ENCODE measurements at places on chromosomes 16 and 17.

- no peak for DNase-seq
Measured at GRCh38 chr16:1543085-1543896, 9.8 kb downstream of the TMEM204 start.

DNA sequence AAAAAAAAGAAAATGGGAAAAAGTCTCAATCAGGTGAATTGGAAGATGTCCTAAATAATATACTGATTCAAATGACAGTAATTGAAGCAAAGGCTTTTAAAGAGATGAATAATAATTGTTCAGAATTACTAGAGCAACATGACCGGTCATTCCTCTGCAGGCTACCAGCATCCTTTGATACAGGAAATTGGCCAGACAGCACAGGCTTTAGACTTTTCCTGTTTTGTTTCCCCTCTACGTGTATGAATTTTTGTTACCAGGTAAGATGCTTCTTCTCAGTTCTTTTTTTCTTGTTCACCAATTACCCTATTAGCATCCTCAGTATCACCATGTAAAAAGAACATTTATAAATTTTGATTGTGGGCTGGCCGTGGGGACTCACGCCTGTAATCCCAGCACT, 77.5 kb downstream of the RPGRIP1L start:
- DNase-seq, result no peak

DNA sequence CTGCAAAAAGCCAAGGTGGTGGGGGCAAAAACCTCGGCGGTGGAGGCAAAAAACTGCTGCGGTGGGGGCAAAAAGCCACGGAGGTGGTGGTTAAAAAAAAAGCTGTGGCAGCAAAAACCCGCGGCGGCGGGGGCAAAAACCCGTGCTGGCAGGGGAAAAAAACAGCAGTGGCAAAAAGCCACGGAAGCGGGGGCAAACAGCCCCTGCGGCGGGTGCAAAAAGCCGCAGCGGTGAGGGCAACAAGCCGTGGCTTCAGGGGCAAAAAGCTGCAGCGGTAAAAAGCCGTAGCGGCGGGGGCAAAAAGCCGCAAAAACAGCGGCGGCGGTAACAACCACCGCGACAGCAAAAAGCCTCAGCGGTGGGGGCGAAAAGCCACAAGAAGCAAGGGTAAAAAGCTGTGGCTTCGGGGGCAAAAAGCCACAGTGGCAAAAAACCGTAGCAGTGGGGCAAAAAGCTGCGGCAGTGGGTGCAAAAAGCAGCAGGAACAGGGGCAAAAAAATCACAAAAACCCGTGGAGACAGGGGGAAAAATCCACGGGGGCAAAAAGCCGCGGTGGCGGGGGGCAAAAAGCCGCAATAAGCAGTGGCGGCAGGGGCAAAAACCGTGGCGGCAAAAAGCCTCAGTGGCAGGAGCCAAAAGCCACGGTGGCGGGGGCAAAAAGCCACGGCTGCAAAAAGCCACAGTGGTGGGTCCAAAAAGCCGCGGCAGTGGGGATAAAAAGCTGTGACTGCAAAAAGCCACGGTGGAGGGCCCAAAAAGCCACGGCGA, 193.7 kb downstream of the SHCBP1 start:
- no peak for DNase-seq

GRCh38 chr17:17512866-17513265, 16.7 kb upstream of the RASD1 start:
- DNase-seq, result no peak

DNA sequence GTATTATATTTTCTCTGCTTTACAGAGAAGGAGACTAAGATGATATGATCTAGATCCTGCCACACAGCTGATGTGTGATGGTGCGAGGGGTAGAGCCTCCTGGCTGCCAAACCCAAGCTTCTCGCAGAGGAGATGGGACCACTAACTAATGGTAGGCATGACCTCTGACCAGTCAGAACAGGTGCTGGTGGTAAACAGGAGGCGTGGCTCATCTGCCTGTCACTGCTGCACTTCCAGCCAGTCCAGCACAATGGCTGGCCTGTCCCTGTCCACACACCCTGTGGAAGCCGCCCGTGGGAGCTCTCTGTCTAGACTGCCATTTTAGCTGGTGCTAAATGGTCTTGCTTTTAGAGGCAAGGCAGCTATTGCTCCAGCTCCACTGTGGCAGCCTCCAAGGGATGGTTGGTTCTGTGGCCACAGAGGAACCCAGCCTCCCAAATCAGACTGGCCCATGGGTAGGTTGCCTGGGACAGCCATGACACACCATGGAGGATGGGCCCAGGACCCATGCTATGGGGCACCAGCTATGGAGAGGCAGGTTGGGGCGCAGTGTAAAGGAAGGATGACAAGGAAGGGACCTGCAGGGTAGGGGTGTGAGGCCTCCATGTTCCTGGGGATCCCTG, 86.7 kb downstream of the KSR1 start:
- DNase-seq, result no peak

DNA sequence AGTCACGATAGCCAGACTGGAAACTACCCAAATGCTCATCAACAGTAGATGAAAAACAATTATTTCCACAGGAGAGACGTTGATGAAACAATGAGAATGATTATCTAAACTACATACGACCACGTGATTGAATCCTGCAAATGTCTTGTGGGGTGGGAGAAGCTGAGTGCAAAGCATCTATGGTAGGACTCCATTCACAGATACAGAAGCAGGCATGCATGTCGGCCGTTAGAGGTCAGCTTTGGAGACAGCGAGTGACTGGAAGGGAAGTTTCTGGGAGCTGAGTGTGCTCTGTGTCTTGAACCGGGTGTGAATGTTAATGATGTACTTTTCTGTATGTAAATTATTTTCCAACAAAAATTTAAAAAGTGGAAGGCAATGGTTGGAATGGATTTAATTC, 71.5 kb upstream of the DNAJA2 start:
- no peak for DNase-seq

- DNase-seq, result no peak
Measured at GRCh38 chr17:68255731-68256538, 8.1 kb downstream of the AMZ2 start.

GRCh38 chr17:55527540-55528118, 16.4 kb upstream of the SMIM36 start:
- DNase-seq, result no peak

DNA sequence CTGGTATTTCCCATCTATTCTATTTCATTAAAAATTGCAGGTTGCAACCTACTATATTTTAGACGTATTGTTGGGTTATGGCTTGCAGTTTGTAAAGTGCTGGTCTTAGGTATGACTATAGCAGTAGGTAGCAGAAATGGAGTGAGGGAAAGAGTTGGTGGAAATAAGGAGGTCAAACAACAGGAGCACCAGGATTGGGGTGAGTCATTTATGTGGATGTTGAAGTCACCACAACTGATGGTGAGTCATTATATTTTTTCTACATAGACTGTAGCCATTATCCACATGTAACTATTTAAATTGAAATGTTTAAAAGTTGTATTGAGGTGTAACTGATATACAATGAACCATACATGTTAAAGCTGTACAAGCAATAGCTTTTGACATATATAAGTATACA, 25.0 kb upstream of the HS3ST3A1 start:
- no peak for DNase-seq

DNA sequence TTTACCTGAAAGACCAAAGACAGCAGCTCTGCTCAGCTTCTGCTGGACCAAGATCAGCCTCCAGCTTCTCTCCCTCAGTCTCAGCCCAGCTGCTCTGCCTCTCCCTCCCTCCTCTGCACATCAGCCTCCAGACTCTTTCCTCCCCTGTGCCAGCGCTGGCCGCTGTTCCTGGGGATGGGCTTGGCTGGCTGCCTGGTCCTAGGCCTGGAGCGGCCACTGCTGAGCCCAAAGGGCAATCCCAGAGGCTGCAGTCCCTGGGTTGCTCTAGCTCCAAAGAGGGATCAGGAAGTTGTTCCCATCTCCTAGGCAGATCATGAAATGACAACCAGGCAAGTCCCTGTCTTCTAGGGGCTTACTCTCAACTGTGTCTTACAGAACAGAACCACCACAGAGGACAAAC, 31.3 kb downstream of the DCUN1D3 start:
- no peak for DNase-seq

GRCh38 chr16:12651765-12652512, 151.7 kb downstream of the CPPED1 start:
- DNase-seq, result no peak

GRCh38 chr17:28926366-28926765, 23.5 kb upstream of the DHRS13 start:
- DNase-seq, result no peak

DNA sequence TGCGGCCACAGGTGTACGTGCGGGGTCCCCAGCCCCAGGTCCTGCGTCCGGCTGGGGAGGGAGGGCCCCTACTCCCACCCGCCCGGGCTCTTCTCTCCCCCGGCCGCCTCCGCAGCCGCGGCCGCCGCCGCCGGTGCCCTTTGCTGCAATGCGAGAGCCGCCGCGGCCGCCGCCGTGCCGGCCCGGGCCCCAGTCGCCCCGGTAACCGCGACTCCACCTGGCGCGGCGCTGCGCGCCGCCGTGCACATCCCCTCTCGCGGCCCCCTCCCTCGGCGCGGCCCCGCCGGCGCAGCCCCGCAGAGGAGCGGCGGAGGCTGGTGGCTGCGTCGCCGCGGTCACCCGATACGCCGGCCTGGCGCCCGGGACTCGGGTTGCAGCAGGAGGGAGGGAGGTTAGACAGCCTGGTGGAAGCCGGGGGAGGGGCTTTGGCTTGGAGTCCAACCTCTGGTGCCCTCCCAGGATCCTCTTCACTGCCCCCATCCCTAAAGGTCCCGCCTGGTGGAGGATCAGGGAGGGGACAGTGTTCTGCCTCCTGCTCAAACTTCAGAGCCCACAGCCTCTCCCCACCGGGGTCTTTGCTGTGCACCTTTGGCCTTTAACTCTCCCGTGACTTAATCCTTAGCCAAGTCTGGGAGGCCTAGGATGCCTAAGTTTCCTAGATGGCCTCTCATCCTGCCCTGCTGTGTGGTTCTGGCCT, 32.9 kb downstream of the SRCIN1 start:
- DNase-seq, result no peak

DNA sequence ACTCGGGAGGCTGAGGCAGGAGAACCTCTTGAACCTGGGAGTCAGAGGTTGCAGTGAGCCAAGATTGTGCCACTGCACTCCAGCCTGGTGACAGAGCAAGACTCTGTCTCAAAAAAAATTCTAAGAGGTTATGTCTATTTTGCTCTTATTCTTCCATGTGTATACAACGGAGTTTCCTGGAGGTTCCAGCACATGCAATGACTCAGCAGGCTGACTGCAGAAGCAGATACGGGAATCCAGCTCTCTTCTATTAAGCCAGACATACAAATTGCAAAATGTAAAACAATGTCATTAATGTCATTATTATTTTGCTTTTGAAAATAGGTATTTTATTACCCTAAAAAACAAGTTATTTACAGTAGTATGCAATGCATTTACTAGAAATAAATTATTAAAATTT, 18.4 kb downstream of the MIEF2 start:
- DNase-seq, result no peak

GRCh38 chr17:40645943-40646342, 1.7 kb downstream of the SMARCE1 start:
- no peak for DNase-seq

GRCh38 chr17:31148205-31148604, 53.4 kb downstream of the NF1 start:
- no peak for DNase-seq

- DNase-seq, result no peak
Measured at GRCh38 chr16:78155791-78156345, 56.4 kb downstream of the WWOX start.

DNA sequence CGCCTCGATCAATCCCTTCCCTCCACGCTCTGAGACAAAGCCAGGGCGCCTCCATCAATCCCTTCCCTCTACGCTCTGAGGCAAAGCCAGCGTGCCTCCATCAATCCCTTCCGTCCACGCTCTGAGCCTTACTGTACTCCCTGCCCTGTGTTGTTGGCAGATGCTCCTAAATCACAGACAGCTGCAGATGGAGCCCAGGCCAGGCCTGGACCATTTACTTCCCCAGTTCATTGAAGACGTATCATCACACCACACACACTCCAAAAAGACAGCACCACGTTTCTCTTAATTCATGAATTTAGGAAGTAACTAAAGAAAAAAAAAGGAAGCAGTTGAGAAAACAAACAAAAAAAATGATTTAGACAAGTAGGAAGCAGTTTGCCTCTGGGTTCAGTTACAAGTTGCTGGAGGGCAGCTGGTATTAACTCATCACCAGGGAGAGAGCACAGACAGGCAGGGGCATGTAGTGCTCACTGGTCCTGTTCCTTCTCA, 7.4 kb upstream of the CD300LD start:
- no peak for DNase-seq

DNA sequence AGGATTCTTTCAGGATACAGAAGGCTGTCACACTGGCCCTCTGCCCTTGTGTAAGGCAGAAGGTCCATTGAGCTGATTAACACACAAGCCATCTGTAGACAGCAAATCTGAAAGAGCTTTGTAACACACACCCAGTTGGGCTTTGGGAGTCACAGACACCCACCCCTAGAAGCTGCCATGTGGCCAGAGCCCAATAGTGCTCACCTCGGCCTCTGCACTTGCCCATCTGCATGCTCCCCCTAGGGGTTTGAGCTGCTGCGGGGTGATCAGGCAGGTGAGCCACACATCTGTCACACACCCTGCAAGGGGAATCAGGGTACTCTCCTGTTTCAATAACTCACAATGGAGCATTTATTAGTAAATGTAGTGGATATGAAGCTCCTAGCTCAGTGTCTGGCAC, 138.3 kb downstream of the CHD9NB start:
- no peak for DNase-seq

- no peak for DNase-seq
Measured at GRCh38 chr17:6361733-6362132, 73.2 kb downstream of the AIPL1 start.

DNA sequence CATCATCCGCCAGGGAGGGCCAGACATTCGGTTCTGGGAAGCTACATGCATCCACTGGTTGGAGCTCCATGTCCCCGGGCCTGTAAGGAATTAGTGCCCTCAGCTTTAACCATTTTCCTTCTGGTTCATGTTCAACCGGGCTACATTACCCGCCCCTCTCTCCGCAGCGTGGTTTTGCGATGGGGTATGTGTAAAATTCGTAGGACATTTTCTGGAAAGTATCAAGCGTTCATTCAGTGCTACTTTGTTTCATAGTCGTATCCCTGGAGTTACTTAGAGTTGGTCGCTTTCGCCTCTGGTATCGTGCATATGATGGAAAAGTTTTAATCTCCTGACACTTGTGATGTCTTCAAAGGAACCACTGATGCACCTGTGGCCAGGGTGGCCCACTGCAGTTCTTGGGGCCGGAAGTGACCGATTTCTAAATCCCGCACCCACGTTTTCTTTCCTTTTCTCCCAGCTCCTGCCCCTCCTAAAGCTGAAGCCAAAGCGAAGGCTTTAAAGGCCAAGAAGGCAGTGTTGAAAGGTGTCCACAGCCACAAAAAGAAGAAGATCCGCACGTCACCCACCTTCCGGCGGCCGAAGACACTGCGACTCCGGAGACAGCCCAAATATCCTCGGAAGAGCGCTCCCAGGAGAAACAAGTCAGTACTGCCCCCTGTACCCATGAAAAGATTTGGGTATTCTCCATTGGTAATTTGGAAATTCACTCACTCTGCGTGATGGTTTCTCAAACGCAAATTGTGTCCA, 637 bp downstream of the RPL23A start:
- DNase-seq, result no peak

- no peak for DNase-seq
Measured at GRCh38 chr17:16465861-16466338, 26.1 kb downstream of the LRRC75A start.

All from stimulated activated CD4-positive, alpha-beta T cell treated with anti-CD3 and anti-CD28 coated beads, Interleukin-1b, Interleukin-23, amount 100 ng/mL, for 1 hour (primary cell).